ENCODE measurements at places on chromosomes 16 and 17.

GRCh38 chr16:54696522-54696921 lies 234.1 kb upstream of the IRX5 start:
- DNase-seq, result no peak

GRCh38 chr17:55625521-55625920 lies 97.1 kb downstream of the TMEM100 start:
- no peak for DNase-seq

GRCh38 chr16:2468233-2468724 lies 2.8 kb upstream of the NTN3 start:
- no peak for DNase-seq

DNA sequence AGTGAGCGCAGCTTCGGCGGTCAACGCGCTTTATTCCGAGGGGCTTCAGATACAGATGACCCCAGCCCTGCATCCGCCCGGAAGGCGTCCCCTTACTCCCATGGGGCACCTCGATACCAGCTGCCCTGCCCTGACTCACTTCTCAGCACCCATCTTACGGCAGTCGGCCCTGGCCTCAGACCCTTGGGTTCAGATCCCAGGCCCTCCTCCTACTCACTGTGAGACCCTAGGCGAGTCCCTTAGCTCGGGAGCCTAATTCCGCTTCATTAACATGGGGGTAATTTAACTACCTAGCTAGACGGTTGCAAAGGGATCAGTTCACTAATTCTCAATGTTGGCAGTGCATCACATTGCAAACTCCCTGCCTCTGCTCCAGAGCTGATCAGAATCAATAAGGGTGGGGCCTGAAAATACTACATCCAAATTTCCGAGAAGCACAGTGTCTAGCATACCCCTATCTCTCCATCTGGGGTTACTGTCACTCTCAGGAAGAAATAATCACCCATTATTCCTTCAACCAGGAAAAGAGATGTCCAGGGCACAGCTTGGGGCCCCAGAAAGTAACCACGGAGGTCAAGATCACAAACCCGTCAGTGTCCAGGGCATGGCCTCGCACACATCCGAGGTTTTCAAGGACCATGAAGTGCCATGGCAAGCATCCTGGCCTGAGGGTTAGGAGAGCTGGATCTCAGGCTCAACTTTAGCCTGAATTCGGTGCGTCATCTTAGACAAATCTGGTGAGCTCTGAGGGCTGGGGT lies 415 bp upstream of the FLOT2 start:
- DNase-seq, result no peak

DNA sequence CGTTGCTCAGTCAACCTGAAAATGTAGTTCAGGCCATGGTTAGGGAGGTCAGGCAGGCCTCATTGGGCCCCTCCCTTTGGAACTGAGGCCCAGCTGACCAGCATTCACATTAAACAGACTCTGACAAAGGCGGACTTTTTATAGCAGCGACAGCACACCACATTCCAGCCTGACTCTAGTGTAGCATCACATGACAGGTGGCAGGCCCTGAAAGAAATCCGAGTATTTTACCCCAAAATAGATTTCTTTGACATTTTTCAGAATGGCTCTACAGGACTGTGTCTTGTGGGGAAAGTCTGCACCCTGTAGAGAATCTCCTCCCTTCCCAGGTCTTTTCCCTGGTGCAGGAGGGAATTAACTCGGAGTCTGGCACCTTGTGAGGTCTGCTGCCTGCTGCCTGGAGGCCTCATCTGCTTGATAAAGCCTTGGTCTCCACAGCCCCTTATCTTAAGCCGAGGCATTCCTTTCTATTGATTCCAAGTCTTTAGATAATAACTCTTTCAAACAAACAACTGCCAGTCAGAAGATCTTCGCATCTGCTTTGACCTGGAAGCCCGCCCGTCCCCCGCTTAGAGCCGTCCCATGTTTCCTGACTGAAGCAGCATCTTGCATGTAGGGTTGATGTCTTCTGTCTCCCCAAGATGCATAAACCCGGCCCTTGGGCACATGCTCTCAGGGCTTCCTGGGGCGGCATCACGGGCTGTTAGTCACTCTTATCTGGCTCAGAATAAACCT lies 44.0 kb upstream of the CAPN15 start:
- DNase-seq, result no peak

DNA sequence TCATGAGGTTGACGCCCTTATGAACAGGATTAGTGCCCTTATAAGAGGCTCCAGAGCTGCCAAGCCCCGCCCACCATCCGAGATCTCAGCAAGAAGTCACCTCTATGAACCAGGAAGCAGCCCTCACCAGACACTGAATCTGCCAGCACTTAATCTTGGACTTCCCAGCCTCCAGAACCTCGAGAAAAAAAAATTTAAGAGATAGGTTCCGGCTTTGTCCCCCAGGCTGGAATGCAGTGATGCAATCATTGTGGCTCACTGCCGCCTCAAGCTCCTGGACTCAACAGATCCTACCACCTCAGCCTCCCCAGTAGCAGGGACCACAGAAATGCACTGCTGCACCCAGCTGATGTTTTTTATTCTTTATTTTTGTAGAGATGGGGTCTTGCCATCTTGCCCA lies 22.5 kb upstream of the ADCY9 start:
- no peak for DNase-seq

- DNase-seq, result no peak
Observed at GRCh38 chr17:82458885-82459424, 414 bp downstream of the NARF start.

- no peak for DNase-seq
Observed at GRCh38 chr16:79287424-79287917, 313.1 kb downstream of the MAF start.

DNA sequence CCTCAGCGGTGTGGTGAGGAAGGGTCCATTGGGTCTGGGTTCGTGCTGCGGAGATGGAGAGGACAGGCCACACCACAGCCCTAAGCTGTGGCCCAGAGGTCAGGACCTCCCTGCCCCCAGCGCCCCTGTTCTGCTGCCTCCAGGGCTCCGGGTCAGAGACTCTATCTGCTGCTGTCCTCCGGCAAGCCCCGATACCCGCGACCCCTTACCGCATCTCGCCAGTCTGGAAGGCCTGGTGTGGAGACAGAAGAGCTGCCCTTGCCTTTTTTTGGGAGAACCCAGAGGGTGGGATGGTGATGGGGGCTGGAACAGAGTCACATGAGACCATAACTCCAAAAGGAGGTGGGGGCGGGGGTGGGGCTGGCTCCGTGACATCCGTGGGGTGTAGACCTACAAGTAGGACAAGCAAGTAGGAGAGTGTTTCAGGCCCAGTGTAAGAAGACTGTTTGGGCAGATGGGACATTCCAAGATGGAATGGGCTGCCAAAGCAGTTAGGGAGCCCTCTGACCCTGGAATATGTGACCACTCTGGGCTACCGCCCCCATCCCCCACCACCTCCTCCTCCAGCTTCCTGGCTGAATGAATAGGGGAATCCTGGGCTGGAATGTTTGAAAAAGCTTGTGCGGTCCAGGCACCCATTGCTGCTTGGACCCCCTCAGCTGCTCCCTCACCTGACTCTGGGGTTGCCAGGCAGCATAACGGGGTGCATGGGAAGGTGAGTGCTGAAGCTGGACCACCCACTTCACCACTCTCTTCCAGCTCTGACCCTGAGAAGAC lies 1.4 kb downstream of the XYLT2 start:
- DNase-seq, result no peak

- no peak for DNase-seq
Observed at GRCh38 chr17:70780031-70780430, 610.7 kb downstream of the KCNJ2 start.

- no peak for DNase-seq
Observed at GRCh38 chr17:79947351-79948031, 88.2 kb downstream of the TBC1D16 start.

GRCh38 chr17:47076171-47076570 lies 97.1 kb upstream of the RPRML start:
- DNase-seq, result no peak

DNA sequence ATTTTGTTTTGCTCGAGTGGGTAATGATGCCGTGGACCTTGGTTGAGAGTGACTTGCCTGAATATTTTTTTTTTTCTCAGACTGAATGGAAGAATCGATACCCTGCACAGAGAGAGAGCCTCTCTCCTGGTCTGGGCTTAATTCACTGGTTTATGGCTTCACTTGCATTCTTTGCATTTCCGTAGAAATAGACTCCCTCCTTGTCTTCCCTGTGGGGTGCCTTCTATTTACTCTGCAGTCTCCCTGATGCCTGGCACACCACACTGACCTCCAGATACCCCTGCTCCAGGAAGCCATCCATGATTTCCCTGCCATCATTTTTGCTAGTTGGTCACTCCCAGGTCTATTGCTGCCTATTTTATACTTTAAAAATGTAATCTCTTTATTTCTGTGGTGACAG lies 238.0 kb downstream of the SNX29 start:
- DNase-seq, result no peak

DNA sequence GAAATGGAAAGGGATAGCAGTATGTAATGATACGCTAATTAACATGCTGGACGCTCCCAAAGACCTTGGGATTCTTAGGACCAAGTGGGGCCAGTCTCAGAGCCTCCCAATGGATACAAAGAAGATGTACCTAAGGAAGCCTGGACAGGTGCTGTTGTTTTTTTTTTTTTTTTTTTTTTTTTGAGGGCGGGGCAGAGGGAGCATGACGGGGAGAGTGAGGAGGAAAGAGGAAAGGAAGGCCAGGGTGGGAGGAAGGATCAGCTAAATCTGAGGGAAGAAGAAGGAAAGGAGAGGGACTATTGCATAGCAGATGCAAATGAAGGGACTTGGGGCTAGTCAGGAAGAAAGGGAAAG lies 2.5 kb downstream of the VAMP2 start:
- DNase-seq, result no peak

Measured in stimulated activated CD4-positive, alpha-beta T cell treated with anti-CD3 and anti-CD28 coated beads, Interleukin-4, amount 100 ng/mL, for 48 hours (primary cell).